ENCODE measurements at places on chromosomes 11 and 22.
A peak's percentile ranks its signal among the peaks of the same experiment; 100 is the strongest.

GRCh38 chr11:18492888-18493287 lies 33.9 kb downstream of the TSG101 start:
- DNase-seq, result no peak

DNA sequence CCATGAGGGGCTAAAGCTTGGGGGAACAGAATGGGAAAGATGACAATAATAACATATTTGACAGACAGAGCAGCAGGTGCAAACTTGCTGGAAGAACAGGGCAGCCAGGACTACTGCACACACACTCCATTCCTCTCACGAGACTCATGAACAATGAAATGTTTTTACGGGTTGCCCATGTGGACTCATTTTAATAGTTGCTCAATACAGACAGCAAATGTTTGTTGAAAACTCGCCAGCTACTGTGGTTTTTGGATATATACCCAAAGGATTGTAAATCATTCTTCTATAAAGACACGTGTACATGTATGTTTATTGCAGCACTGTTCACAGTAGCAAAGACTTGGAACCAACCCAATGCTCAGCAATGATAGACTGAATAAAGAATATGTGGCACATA lies 10.3 kb downstream of the SYT13 start:
- no peak for DNase-seq

DNA sequence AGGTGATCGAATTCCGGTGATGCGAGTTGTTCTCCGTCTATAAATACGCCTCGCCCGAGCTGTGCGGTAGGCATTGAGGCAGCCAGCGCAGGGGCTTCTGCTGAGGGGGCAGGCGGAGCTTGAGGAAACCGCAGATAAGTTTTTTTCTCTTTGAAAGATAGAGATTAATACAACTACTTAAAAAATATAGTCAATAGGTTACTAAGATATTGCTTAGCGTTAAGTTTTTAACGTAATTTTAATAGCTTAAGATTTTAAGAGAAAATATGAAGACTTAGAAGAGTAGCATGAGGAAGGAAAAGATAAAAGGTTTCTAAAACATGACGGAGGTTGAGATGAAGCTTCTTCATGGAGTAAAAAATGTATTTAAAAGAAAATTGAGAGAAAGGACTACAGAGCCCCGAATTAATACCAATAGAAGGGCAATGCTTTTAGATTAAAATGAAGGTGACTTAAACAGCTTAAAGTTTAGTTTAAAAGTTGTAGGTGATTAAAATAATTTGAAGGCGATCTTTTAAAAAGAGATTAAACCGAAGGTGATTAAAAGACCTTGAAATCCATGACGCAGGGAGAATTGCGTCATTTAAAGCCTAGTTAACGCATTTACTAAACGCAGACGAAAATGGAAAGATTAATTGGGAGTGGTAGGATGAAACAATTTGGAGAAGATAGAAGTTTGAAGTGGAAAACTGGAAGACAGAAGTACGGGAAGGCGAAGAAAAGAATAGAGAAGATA lies at the start of gene MALAT1:
Gene MALAT1, plus strand, starts transcription at position 69 of the 736 bp plus-strand sequence.
- peak; percentile 96 for DNase-seq

DNA sequence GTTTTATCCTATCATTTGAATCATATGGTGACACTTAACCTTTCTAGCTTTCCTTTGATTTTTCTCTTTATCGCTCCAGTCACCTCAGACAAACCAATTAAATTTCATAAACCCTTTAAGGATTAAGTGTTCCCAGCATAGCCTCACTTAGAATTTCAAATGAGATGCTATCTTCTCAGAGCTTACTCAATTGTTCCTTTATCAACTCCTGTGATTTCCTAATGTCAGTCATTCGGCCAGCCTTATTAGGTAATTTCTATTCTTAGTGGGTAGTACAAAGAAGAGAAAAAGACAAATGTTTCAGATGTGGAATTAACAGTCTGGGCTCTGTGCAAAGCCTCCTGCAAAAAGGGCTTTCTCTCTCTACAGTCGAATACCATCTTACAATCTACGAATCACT lies 77.1 kb upstream of the CCDC90B start:
- no peak for DNase-seq

- DNase-seq, result peak; percentile 32
These were observed 16.4 kb downstream of the LMO1 start for GRCh38 chr11:8247312-8247711.

DNA sequence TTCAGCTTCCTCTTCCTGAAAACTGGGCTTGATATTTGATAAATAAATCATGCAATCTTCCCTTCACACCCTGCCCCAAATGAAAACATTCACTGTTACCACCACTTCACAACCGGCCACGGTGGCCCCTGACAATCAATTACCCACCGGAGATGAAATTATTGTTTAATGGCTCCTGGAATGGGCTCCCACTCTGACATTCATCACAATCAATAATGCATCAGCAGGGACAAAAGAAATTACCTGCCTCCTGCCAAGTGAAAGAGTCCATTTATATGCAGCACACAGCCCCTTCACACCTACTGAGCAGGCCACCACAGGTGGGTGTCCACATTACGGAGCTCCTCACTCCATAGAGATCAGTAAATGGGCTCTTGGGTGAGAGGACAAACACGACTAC lies 193.5 kb upstream of the SNX19 start:
- no peak for DNase-seq

- DNase-seq, result no peak
These were observed 4.0 kb downstream of the POU2AF3 start for GRCh38 chr11:111302298-111302697.

GRCh38 chr11:121293288-121293594 lies 670 bp downstream of the SC5D start:
- DNase-seq, result peak; percentile 7

DNA sequence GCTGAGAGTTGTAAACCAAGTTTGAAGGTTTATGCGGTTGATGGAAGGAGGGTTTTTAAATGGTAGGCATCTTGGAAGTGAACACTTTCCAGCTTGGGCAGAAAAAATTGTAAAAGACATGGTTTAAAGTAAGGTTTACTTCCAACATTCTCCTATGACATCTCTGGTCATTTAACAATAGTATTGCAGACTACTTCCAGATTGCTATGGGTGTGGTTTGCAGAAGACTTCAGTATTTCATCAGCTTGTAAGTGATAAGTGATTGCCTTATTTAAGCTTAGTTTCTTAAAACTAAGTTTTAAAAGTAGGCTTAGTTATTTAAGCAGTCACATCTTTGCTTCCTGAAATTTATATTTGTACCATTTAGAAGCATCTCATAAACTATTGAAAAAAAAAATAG lies 7.2 kb upstream of the STT3A start:
- no peak for DNase-seq

GRCh38 chr22:47299863-47300697 lies 537.6 kb downstream of the TBC1D22A start:
- DNase-seq, result no peak

DNA sequence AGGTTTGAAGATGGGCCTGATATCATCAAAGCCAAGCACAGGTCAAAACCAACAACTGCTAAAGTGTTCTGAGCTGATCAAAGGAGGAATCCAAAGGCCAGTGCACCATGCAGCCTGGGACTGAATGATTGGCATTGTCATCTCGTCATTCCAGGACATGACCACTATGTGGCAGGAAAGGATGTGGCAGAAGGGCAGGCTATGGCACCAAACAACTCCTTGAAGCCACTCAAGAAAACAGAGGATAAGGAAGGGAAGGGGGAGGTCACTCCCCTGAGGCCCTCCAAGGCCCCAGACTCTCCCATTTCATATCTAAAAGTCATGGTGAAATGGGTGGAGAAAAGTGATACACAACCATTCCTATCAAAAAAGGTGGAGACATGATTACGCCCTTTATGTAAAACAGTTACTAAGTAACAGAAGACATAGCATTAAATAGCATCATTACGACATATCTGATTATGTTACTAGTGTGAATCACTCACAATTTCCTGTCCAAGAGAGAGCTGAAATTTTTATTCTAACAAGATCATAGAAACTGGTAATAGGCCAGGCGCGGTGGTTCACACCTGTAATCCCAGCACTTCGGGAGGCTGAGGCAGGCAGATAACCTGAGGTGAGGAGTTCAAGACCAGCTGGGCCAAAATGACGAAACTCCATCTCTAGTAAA lies 49.3 kb downstream of the AHNAK start:
- DNase-seq, result peak; percentile 62

- DNase-seq, result no peak
These were observed 16.5 kb downstream of the RNF141 start for GRCh38 chr11:10524471-10524870.

DNA sequence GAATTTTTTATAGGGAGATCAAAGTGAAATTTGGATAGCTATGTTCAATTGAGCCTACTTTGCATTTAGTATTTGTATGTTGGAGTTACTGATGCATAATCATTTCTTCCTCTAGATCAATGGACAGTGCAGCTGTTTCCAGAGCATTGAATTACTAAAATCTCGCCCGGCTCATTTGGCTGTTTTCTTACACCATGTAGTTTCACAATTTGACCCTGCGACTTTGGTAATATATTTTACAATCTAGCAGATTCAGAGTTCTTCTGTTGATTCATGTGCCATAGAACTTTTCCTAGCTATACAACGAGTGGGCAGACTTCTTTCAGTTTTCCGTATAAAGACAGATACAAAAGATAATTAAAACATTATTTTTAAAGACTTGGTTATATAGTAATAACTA lies 70.0 kb upstream of the GRIK4 start:
- DNase-seq, result no peak

DNA sequence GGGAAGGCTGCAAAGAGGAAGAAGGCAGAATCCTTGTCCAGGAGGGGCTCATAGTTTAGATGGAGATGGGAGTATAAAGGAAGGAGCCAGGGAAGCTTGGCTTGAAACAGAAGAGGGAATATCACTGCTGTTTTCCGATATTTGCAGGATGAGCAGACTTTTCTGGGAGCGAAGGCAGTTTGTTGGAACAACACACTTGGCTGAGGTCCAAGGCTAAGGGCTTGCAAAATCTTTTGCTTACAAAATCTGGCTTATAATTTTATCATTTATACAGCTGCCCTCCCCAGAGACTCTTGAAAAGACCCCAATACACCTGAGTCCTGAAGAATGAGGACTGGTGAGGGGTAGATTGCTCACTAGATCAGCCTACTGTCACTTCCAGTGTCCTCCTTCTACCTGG lies 174.8 kb downstream of the NELL1 start:
- DNase-seq, result no peak

DNA sequence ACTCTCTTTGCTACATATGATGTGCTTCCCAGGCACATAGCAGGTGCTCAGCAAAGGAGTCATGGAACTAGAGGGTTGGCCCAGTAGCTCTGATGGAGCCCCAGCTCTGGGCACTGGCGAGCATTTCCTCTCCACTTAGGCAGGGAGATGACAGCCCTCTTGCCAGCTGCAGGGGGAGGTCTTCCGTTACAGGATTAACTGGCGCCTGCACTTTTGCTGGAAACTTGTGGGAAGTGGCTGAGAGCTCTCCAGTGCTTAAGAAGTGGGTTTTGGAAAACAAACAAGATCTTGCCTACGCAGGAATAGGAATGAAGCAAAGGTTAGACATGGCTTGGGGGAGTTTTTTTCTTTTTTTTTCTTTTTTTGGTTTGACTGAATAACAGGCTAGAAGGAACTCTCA lies 75.5 kb downstream of the MICAL2 start:
- DNase-seq, result no peak

DNA sequence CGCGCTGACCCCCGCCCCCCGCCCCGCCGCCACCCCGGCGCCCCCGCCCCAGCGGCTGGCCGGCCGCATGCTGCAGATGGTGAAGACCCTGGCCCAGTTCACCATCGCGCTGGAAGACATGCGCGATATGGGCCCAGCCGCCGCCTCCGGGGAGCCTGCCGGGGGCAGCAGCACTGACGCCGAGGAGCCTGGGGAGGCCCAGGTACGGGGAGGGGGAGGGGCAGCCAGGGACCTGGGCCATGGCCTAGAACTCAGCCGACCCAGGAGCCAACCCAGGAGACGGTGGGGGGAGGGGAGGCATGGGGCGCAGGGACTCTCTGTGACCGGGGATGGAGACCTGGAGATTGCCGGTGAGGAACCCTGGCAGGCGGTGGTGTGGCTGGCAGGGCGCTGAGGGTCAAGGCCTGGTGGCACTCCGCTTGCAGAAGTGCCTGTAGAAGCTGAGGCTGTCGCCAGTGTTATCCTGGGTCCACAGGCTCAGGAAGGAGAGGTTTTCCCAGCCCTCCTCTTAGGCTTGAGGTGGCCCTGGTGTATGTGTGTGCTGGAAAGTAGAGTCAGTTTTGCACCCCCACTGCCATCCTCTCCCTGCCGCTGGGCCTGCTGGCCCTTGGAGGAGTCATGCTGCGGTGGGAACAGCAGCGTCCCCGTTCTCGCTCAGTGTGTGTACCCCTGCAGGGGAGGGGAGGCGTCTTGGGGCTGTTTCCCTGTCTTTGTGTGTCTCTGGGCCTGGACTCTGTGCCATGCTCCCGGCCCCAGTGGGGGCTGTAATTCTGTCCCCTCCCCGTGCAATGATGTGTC lies 32.9 kb upstream of the RELT start:
- no peak for DNase-seq

DNA sequence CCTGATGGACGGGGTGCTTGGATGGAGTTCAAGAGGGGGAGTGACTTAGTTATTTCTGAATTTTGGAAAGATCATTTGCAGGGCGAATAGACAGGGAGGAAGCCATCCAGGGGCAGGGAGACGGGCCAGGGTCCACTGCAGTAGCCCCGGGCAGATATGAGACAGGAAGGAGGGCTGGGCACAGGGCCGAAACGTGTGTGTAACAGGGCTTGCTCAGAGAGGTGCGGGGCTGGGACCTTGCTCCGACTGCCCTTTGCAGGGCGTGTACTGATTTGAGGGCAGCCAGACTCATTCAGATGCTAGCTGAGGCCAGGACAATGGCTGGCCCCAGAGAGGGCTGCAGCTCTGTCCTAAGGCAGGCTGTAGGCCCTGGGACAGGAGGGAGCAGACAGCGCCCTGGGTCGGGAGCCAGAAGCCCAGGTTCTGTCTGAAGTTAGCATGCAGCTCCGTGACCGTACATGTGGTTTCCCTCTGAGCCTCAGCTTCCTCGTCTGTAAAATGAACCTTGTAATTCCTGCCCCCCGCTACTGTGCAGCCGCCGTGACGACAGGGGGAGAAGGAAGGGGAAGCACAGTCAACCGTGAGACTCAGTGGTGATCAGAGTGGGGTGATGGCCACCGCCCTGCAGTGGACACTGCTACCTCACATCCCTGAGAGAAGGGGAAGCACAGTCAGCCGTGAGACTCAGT lies 103.4 kb downstream of the PHF21B start:
- DNase-seq, result no peak

DNA sequence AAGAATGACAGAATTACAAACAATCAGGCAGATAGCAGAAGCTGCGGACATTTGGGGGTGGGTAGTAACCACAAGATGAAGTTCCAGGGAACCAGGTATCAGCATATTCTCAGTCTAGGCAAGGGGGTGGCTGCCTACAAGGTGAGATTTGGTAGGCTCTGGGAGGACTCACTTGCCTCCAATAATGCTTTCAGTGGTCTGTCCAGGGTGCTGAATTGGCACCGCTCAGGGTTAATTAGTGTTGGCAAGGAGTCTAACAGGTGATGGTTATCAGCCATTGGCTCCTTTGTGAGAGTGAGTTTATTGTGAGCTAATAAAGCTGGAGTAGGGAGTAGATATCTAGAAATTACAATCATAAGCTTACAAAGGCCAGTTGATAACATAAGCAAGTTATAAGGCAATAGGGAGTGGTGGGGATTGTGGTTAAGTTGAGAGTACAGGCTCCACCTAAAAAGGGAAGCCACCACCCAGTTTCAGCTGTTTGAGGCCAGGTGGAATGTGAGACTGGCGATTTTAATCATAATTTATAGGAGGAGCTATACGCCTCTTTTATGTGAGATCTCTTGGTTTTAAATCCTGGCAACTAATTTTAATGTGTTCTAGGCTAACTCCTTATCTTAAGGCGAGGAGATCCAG lies 320.5 kb downstream of the MIAT start:
- no peak for DNase-seq

Measured in inflammatory macrophage (primary cell).